T-cell (primary cell): ENCODE measurements at places on chromosomes 13 and 19.

GRCh38 chr19:45267296-45267695, 16.2 kb downstream of the MARK4 start:
- DNase-seq, result no peak

- peak; percentile 46 for DNase-seq
Observed at GRCh38 chr19:1025960-1026782, at the start of gene CNN2. CNN2 (plus strand) TSS chr19:1026608; CDS start chr19:1026662, 54 bp downstream.

GRCh38 chr13:75685239-75685697, 49.1 kb downstream of the LMO7 start:
- DNase-seq, result no peak

GRCh38 chr19:51082611-51083010, at the start of gene KLK14:
KLK14 (minus strand) TSS chr19:51082887; CDS start chr19:51082614, 273 bp downstream.
- DNase-seq, result no peak

- no peak for DNase-seq
Observed at GRCh38 chr13:35485424-35485823, 8.9 kb upstream of the MAB21L1 start.

DNA sequence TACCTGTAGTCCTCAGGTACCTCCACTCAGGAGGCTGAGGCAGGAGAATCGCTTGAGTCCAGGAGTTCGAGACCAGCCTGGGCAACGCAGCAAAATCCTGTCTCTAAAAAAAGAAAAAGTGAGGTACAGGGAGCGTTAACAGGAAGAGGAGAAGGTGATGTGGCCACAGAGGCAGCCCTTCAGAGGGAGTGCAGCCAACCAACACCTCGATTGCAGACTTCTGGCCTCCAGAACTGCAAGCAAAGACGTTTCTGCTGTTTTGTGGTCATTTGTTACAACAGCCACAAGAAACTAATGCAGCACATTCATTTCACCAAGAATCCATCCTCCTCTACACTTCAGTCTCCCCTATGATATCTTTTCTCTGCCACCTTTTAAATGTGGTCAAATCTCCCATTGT, 145.2 kb downstream of the USP12 start:
- DNase-seq, result no peak

GRCh38 chr19:54158812-54159351, 639 bp downstream of the LENG1 start:
- DNase-seq, result no peak

GRCh38 chr13:36509369-36509768, 77.1 kb downstream of the CCNA1 start:
- DNase-seq, result no peak

GRCh38 chr13:80359778-80360452, 19.0 kb upstream of the SPRY2 start:
- no peak for DNase-seq

- no peak for DNase-seq
Observed at GRCh38 chr19:28793391-28794168, 419.4 kb downstream of the UQCRFS1 start.

DNA sequence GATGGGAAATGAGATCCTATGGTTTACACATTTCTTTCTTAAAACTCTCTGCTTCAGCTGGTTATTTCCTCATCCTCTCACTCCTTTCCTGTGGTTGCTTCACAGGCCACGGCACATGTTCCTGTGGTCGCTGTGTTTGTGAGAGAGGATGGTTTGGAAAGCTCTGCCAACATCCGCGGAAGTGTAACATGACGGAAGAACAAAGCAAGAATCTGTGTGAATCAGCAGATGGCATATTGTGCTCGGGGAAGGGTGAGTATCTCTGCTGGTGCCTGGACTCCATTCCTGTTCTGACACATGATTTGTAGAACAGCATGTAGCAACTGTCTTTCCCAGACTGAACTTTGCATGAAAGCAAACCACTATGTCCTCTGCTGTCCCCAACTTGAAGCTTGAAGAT, 254.2 kb downstream of the ITGBL1 start:
- no peak for DNase-seq

- no peak for DNase-seq
Observed at GRCh38 chr19:44846455-44847143, 502 bp downstream of the NECTIN2 start.

DNA sequence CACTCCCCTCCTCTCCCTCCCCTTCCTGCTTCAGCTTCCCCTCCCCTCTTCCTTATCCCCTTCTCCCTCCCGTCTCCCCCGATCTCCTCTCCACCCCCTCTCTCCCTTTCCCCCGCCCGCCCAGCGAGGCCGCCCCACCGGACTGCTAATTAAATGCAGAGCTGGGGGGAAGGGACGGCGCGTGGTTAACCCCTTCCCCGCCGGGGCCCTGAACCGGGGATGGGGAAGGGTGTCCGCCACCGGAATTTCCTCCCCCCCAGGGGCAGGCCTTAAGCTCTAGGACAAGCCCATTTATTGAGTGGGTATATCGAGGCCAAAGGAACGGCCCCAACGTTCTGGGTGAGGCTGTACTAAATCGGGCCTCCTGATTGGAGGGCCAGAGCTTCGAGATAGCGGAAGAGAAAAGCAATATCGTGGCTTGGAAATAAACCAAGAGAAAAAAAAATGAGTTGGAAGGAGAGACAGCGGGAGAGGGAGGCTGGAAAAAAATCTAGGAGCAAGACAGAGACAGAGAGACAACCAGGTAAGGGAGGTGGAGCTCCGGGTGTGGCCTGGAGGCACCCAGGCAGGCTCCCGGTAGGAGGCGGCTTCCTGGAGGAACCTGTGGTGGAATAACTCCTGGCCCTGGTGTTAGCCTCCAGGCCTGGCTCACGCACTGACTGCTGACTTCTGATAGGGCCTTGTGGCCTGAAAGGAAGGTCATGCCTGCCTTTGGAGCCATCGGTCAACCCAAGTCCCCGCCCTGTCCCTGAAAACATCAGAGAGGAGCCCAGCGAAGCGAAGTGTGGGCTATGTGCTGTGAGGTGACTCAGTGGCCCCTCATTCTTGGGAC, 11.6 kb upstream of the JUND start:
- DNase-seq, result no peak

- DNase-seq, result no peak
Observed at GRCh38 chr19:47498561-47498960, 14.5 kb upstream of the KPTN start.
